ENCODE measurements at places on chromosomes 1 and 21.

DNA sequence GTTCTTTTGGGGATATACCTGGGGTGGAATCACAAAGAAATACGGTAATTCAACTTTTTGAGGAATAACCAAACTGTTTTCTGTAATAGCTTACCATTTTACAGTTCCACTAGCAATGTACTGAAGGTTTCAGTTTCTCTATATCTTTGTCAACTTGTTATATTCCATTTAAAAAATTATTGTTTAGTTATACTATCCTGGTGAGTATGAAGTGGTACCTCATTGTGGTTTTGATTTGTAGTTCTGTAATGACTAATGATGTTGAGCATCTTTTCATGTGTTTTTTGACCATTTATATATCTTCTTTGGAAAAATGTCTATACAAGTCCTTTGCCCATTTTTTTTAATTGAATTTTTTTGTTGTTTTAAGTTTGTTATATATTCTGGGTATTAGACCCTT is 39.4 kb downstream of the MAST2 start:
- no peak for DNase-seq

DNA sequence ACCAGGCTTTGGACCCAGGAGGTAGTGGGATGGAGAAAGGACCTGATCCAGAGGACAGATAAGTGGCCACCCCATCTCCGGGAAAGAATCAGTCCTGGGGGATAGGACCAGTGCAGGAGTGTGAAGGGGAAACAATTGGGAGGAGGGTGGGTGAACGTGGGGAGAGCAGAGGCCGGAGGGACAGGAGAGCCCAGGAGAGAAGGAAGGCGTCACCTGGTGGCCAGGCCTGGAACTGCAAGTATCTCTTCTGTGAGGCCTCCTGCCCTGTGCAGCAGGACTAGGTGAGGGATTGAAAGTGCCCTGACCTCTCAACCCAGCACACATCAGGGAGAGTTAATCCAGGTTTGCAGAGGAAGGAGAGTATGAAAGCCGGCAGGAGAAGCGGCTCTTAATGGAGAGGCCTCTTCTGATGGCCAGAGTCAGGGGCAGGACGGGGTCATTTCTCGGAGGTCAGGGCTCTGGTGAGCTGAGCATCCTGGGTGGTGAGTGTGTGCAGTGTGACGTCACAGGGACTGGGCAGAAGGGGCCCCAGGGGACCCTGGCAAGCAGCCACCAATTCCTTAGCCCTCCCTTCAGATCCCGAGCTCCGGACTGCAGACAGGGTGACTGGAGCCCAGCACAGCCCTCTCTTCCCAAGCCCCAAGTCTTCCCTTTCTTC is 9.2 kb upstream of the LAD1 start:
- peak; percentile 21 for DNase-seq

- no peak for DNase-seq
Observed at GRCh38 chr1:200355801-200356200, 54.0 kb downstream of the ZNF281 start.

DNA sequence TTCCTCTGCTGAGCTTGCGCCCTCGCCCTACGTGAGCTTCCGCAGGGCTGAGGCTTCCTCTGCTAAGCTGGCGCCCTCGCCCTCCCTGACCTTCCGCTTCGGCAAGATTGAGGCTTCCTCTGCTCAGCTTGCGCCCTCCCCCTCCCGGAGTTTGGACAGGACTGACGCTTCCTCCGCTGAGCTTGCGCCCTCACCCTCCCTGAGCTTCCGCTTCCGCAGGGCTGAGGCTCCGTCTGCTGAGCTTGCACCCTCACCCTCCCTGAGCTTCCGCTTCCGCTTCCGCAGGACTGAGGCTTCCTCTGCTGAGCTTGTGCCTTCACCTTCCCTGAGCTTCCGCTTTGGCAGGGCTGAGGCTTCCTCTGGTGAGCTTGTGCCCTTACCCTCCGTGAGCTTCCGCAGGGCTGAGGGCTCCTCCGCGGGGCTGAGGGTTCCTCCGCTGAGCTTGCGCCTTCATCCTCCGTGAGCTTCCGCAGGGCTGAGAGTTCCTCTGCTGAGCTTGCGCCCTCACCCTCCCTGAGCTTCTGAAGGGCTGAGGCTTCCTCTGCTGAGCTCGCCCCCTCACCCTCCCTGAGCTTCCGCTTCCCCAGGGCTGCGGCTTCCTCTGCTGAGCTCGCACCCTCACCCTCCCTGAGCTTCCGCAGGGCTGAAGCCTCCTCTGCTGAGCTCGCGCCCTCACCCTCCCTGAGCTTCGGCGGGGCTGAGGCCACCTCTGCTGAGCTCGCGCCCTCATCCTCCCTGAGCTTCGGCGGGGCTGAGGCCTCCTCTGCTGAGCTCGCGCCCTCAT is 753.6 kb upstream of the TPTE start:
- no peak for DNase-seq

GRCh38 chr1:185459141-185459540 is 142.1 kb upstream of the IVNS1ABP start:
- DNase-seq: no peak

GRCh38 chr1:228293393-228293792 is 85.5 kb downstream of the OBSCN start:
- no peak for DNase-seq
